ENCODE measurements at places on chromosomes 2 and 18. TPM values are rescaled to one million over a fixed set of nuclear protein-coding genes. Genes with fewer than 3 reads are reported as not detected.

Gene ARID5A
- total RNA-seq: 326 TPM

Gene FOXI3
- total RNA-seq: not detected

DNA sequence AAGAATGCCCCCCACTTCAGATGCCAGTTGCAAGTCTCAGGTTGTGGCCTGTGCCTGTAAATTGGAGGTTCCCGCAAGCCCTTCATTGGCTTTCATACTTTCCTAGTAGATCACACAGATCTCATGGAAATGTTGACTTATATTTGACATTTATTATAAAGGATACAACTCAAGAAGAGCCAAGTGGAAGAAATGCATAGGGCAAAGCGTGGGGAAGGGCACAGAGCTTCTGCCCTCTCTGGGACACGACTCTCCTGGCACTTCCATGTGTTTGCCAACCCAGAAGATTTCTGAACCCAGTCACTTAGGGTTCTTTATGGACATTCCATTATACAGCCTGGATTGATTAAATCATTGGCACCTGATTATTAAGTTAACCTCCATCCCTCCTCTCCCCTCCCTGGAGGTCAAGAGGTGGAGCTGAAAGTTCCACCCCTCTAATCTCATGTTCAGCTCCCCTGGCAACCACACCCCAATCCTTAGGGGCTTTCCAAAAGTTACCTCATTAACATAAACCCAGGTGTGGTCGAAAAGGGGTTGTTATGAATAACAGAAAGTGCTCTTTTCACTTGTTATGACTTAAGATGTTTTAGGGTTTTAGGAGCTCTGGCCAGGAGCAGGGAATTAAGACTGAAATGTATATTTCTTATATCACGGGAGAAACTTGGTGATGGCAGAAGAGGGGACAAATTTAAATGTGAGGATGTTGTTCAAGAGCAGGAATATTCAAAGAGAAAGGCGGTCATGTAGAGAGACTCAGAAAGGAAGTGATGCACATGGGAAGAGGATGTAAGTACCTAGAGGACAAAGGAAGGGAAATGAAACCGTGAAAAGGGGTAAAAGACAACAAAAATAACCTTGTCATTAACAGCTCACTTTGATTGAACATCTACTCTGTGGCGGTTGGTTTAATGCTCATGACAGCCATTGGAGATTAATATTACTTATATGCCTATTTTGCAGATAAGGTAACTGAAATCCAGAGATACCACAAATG lies 31.8 kb downstream of the SP100 start:
- H3K36me3 ChIP-seq: peaks cover 95% of the 10 kb centered on the region
- peaks cover 33% of the 10 kb centered on the region for H3K4me1 ChIP-seq
- peak overlapping the region; percentile 42 for H3K27ac ChIP-seq
- DNase-seq: peak; percentile 69

DNA sequence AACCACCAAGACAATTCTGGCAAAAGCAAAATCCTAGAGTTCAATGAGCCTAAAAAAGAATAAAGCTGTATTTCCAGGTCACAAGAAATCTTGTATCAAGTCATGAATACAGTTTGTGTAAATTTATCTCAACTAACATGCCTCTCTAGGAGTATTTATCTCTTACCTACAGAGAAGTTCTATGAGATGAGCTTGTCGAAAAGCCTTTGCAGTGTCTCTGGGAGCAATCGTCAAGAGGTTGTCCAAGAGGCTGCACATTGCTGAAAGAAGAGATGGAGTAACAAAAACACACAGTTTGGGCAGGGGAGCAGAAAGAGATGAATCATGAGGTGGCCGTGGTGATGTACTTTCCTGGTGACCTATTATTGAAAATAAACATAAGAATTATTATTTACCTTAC lies 112.0 kb upstream of the CD226 start:
- no peaks in the 10 kb centered on the region for H3K4me1 ChIP-seq
- H3K27me3 ChIP-seq: no peaks in the 10 kb centered on the region
- no peak overlapping the region for H3K27ac ChIP-seq
- H3K4me3 ChIP-seq: no peak overlapping the region
- peaks cover 11% of the 10 kb centered on the region for H3K36me3 ChIP-seq

DNA sequence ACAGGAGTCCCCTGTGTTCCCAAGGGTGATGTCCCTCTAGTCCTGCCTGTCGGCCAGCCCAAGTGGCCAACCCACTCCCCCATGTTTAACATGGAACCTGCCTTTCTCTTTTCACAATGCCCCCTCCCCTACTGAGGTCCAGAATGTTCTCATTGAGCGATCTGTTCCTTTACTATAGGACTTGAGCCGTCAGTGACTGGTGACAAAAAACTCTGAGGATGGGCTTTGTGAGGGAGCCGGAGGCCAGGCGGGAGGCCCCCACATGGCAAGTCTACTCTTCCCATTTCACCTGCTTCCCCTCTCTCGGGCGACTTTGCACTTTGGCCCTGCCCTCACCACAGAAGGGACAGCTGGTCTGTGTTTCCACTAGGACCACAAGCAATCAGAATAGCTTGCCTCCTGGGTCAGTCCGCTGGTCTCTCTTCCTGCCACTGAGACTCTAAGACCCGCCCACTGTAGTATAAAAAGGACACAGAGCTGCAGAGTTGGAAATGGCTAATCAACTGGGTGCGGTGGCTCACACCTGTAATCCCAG lies 146.5 kb upstream of the RAB12 start:
- H3K4me1 ChIP-seq: no peaks in the 10 kb centered on the region
- H3K27ac ChIP-seq: no peak overlapping the region
- H3K27me3 ChIP-seq: no peaks in the 10 kb centered on the region
- no peak overlapping the region for H3K4me3 ChIP-seq
- no peak for DNase-seq
- no peaks in the 10 kb centered on the region for H3K36me3 ChIP-seq
